ENCODE measurements at places on chromosomes 12 and 14.

- DNase-seq = no peak
These were observed 25.8 kb downstream of the METAP2 start for GRCh38 chr12:95499772-95500171.

DNA sequence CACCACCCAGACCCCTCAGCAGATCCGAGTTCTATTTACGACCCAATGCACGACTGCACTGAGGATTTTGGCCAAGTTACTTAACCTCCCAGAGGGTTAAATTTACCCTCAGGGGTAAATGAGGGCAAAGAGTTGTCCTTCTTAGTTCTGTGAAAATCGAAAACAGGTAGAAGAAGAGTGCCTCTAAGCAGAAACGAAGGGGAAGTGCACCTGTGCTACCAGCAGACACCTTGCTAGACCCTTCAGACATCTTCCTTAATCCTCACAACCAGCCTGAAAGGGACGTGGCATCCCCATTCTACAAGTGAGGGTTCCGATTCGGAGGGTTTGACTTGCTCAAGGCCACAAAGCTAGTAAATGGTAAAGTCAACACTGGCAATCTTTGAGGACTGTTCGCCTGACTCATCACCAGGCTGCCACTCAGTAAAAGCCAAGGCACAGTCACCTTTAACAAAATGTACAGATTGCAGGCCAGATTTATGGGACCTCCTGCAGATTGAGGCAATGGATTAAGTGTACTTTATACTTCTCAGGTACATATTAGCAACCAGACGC, 1.6 kb downstream of the GSG1 start:
- no peak for DNase-seq

GRCh38 chr14:32381869-32382268, 52.8 kb downstream of the AKAP6 start:
- no peak for DNase-seq

- no peak for DNase-seq
These were observed 3.2 kb downstream of the SIX4 start for GRCh38 chr14:60720962-60721325.

DNA sequence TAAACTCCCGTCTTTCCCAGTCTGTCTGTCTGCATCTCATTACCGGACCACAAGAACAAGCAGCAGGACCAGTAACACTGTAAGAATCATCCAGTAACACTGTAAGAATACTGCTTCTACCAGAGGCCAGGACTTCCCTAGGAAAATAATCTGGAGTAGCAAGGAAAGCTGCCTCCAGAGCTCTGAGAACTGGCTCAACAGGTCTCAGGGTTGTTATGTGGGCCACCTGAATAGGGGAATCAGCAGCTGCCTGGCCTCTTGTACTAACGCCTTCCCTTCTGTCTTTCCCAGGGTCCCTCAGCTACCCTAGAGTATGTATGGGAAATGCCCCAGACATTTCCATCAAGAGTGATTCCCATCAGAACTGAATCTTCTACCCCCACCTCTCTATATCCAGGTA, 954 bp upstream of the SLC39A2 start:
- no peak for DNase-seq

DNA sequence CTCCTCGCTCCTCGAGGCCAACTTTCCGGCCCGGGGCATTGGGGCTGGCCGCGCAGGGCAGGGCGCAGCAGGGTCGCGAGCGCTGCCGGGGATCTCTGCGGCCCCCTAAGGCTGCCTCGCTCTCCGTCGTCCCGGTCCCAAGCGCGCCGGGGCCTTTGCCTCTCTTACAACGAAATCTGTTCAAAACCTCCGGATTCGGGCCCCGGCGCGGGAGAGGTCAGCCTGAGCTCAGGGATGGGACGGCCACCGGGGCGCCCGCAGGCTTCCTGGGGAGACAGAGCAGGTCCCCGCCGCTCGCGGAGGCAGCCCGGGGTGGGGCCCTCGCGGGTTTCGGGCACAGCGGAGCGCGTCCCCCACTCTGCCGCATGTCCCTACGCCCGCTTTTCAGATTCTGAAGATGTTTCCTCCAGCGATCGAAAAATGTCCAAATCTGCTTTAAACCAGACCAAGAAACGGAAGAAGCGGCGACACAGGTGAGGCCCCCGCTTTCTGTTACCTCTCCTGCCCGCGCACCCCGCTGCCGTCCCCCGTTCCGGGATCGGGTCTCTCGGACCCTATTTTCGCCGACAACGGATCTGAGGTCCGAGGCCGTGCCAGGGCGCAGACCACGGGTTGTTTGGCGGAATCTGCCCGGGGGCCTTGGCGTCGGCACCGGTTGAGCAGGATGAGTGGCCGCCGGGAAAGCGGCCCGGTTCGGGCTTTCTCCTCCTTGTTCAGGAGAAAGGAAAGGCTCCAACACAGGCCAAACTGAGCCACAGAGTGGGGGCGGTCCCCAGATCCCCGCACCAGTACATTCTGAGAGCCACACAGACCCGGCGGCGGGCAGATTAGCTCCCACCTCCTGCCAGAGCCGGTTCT, 1.8 kb downstream of the VSX2 start:
- DNase-seq = no peak

- no peak for DNase-seq
These were observed 1.4 kb upstream of the STON2 start for GRCh38 chr14:81401420-81402122.

GRCh38 chr12:107488666-107489065, 196.9 kb upstream of the PWP1 start:
- DNase-seq = no peak

DNA sequence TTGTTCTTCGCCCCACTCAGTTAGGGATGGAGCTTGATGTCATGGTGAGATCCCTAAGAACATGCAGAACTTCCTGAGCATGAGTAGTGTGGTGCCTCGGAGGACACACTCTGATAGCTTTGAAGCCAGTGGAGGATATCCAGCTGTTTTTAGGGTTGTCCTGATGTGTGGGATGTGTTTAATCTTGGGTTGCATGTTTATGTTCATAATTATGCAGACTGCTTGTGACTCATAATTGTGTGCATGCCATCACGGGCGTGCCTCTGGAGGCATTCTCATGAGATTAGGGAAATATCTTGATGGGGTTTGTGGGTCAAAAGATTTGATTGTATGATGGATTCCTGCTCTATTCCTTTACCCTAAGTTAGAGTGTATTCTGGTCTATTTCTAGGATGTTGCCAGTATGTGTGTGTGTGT, 267.4 kb upstream of the PELI2 start:
- DNase-seq = no peak

DNA sequence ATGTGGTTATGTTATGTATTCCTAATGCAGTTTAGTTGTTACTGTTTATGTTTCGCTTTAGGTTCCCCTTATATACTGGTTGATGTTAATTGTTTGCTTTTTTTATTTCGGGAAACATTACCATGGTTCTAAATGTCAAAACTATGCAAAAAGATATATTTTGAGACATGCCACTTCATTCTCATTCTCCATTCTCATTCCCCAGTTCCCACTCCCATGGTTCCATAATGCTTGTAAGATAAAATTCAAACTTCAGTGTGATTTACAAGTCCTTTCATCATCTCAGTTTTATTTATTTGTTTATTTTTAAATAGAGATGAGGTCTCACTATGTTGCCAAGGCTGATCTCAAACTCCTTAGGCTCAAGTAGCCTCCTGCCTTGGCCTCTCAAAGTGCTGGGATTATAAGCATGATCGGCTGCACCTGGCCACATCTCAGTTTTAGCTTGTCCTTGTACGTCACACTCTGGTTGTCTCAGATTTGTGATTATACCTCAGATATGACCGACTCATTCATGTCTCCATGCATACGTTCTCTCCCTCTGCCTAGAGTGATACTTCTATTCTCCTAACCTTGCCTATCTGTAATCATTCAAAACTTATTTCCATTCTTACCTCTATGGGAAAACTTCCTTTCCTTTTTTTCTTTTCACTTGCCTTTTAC, 407.8 kb upstream of the RGS6 start:
- DNase-seq = no peak

DNA sequence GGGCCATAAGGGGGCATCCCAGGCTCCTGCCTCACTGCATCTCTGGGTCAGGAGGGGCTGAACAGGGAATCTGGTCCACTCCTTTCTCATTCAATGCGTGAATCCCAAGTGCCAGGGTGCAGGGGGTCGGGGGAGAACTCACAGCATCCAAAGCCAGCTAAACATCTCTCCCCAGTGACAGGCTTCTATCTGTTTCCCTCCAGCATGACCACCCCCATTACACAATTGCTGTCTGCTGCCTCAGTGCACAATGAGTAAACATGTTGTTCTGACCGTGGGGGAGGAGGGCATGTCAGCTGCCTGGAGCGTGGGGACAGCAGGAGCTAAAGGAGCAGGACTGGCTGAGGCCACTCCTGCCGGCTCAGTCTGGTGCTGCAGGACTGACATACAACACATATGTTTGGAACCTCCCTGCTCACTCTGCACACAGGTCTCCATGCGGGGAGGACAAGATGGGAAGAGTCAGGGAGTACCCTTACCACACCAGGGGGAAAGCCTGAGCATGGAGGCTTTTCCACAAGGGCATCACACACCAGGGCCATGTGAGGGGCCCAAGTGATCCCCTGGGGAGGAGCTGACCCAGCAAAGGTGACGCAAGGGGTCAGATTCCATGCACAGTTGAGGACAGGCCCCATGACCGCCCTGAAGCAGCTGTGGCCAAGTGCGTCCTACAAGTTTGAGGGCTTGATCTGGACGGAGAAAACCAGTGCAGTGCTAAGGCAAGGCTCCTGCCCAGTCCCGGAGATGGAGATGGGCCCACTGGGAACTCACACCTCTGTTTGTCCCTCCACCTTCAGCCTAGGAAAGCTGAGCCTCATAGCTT, 1.4 kb downstream of the TNS2 start:
- no peak for DNase-seq

- no peak for DNase-seq
These were observed 184.9 kb downstream of the CAPZA3 start for GRCh38 chr12:18922851-18923250.

DNA sequence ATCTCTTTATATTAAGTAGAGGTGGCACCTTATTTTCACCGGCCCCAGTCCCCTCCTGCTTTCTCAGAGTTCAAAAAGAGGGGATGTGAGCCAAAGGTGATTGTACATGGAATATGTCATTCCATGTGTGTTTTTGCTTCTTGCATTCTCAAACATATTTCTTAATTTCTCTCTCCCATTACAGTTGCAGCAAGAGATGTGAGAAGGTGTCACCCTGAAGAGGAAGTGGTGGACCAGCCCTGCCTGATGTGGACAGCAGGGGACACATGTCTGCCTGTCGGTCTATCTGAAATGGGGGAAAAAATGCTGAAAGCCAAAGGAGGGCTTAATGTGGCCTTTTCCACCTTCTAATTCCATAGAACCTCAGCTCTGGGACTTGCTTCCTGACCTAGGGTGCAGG, 1.9 kb upstream of the FOXN3 start:
- DNase-seq = no peak

DNA sequence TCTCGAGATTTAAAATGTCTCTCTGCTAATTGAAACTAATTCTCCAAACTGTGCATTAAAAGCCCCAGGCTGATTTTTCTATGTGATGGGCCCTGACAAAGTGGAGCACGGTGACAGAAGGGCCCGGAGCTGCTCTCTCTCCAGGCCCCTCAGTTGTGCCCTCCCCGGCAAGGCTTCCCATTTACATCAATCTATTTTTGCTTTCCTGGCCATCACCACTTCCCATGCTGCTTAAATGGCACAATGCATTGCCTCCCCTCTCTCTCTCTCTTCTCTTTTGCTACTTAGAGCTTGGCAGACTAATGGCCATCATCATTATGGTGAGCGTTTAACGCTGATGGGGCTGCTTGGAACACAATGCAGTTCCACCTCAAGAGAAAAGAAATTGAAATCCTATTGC, 270.7 kb upstream of the DIO3 start:
- no peak for DNase-seq

GRCh38 chr12:20716037-20716436, 20.9 kb downstream of the SLCO1C1 start:
- no peak for DNase-seq

- DNase-seq = no peak
These were observed 64.0 kb upstream of the ARHGAP5 start for GRCh38 chr14:32013083-32013482.

GRCh38 chr14:92971601-92972180, 48.7 kb downstream of the CHGA start:
- DNase-seq = no peak

DNA sequence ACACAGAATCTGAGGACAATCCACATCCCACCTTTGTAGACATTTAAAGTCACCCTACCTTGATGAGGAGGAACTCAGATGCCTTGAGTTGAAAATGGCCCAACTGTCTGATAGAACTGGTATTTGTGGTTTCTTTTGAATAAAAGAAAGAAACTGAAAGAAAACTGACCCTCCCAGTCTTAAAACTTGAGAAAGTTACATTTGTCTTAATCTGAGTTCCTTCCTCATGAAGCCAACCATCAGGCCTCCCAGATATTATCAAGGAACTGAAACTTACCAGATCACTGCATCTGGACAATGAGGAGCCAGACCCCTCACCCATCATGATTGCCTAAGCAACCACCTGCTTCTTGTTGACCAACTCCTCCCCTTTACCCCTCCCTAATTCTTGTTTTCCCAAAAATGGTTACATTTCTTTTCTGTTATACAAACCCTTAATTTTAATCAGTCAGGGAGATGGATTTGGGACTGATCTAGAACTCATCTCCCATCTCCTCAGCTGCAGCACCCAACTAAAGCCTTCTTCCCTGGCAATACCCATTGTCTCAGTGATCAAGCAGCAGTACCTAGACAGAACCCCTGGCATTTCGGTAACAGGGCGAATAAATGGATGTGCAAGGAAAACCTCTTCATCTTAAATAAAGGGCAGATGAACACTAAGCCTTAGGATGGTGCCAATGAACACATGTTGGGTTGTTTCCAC, 72.0 kb upstream of the RESF1 start:
- no peak for DNase-seq

GRCh38 chr14:54226103-54226502, 170.7 kb upstream of the CDKN3 start:
- DNase-seq = no peak

GRCh38 chr14:60061371-60061770, 30.4 kb upstream of the PCNX4 start:
- no peak for DNase-seq

DNA sequence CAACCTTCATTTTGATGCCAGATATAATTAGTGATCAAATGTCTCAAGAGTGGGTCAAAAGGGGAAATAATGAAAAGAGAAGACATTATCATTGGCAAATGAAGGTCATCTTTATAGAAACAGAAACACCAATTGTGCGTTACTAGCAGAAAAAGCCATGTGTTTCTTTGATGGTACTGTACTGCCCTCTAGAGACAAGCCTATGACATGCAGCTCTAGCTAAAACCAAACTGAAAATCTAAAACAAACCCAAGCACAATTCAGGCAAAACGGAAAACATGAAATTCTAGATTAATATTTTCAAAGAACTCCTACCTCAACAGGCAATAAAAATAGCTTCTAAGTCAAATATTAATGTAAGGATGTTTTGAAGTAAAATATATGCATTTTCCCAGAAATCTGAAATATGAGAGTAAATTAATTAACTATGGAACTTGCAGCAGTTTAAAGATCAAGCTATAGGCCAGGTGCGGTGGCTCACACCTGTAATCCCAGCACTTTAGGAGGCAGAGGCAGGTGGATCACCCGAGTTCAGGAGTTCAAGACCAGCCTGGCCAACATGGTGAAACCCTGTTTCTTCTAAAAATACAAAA, 115.4 kb downstream of the KLHL28 start:
- no peak for DNase-seq

- DNase-seq = peak; percentile 53
These were observed 4.6 kb downstream of the MTRFR start for GRCh38 chr12:123237646-123238329.

Measured in activated CD8-positive, alpha-beta memory T cell treated with anti-CD3 and anti-CD28 coated beads for 1 hour (primary cell).